Activated CD8-positive, alpha-beta memory T cell treated with anti-CD3 and anti-CD28 coated beads for 1 hour (primary cell): ENCODE measurements at places on chromosomes 5 and 9.

- DNase-seq, result no peak
These were observed 542.1 kb downstream of the PRR16 start for GRCh38 chr5:121006217-121006616.

- no peak for DNase-seq
These were observed 20.9 kb downstream of the CYFIP2 start for GRCh38 chr5:157286761-157287211.

- DNase-seq, result no peak
These were observed 59.5 kb downstream of the FAM78A start for GRCh38 chr9:131216806-131217205.

DNA sequence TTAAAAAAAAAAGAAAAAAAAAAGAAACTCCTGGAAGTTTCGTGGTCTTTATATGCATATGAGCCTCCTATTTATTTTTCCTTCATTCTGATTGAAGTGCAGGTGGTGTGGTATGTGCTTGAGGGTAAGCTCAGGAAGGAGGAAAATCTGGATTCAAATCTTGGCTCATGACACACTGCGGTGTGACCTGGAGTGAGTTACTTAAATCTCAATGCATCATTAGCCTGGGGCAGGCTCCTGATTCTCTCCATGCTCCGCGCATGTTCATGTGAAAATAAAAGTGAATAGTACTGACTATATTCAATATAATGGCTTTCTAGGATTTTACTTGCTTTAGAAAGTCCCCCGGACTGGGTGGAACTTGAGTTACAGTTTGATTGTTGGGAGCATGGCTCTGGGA lies 35.6 kb downstream of the PTTG1 start:
- DNase-seq, result no peak

- no peak for DNase-seq
These were observed 250.3 kb upstream of the SEMA6A start for GRCh38 chr5:116824751-116825438.

- DNase-seq, result no peak
These were observed 352.1 kb upstream of the CD180 start for GRCh38 chr5:67548520-67549295.

DNA sequence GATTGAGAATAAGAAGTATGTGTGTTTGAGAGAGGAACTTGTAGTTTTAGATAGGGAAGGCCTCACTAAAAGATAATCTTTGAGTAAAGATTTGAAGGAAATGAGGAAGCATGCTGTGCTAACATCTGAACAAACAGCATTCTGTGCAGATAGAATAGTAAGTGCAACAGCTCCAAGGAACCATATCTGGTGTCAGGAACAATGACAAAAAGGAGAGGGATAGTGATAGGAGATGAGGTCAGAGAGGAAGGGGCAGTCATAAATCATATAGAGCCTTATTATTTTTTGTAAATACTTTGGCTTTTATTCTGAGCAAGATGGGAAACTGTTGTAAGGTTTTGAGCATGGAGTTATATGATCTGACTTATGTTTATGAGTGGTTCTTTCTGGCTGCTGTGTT lies 3.8 kb downstream of the MRPL22 start:
- no peak for DNase-seq

DNA sequence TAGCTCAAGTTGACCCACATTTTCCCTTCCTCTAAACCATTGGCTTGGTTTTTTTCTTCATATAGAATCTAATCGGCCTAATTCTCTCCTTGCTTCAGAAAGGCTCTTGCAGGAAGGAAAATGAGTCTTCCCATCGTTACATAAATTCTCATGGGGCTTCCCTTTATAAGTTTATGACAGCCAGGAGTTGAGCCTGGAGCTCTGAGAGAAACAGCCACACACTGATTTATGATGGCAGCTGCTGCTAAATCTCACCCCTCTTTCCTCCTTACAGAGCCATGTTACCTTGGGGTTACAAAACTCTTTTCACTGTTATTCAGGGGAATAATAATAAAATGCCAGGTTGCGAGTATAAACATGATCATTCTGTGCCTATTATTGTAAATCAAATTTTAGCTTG lies 5.2 kb upstream of the RNF14 start:
- DNase-seq, result no peak

DNA sequence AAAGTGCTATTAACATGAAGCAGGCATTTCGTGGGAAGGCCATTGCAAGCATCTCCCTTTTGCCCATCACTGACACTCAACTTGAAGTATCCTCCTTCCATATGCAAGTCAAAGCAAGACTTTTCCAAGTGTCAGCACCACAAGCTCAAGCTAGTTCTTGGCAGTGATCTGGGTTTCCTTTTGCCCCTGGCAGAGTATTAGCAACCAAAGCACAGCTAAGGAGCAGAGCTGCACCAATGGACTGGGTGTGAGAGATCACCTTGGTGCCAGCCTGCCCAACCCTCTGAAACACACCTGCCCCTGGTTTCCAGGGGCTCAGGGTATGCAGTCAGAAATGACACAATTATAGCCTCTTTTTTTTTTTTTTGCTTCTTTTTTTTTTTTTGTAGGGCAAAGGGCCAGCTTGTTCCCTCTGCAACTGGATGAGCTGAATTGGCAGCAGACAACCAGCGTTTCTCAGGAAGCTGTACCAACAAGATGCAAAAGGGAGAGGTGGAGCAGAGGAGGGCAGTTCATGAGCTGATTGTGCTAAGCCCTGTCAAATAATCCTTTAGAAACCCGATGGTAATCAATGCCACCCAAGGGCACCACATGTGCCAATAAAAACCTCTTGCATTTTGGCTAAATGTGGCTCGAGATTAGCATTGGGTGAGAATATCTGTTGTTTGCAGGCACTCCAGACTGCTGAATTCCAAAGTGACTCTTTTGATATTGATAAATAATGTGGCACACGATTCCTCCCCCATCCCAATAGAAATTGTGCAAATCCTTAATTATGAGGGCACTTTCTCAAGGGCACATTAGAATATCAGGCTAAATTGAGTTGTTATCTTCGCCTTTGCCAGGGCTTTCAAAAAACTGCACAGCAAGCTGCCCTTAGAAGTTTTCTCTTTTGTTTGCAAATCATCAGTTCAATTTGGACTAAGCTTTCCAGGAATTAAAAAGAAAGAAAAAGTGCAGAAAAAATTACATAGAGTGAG lies 192.4 kb downstream of the GAS1 start:
- DNase-seq, result no peak

- no peak for DNase-seq
These were observed 236.8 kb downstream of the ACTL7B start for GRCh38 chr9:108618906-108619550.

DNA sequence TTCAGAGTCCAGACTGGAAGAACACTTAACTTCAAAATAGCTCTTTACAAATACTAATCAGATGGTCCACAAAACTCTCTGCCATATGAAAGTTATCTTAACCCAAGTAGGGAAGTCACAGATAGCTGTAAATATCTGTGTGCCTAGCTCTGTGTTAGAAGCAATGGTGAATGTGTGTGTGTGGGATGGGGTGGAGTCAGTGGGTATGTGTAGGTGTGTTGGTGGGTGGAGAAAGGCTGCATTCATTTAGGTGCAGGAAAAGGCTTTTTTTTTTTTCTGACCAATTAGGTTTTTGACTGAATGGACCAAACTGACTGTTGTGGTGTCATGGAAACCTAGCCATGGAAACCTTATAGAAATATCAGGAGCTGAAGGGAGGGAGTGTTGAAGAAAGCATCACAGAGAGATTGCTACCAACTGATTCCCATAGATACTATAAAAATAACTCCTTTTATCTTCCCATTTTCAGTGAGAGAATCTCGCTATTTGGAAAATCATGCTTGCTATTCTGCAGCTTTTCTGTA lies 156.2 kb upstream of the NR3C1 start:
- no peak for DNase-seq

GRCh38 chr9:132410642-132411041 lies 631 bp downstream of the CFAP77 start:
- no peak for DNase-seq

DNA sequence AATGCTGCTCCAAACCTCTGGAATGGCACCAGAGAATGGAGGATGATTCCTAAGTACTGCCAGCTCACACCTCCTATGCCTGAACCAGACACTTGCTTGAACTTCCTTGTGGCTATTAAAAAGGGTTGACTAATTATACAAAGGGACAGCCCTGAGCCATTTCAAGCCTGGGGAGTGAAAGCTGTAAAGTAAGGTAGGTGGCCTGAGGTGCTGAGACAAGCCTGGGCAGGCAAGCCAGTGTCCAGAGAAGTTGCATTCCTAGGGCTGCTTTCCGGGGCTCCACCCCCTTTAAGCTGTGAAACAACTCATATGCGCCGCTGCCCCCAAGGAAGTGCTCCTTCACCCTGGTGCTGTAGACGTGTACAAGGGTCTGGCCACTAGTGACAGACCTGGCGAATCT lies 79.9 kb upstream of the SLC1A3 start:
- DNase-seq, result no peak

DNA sequence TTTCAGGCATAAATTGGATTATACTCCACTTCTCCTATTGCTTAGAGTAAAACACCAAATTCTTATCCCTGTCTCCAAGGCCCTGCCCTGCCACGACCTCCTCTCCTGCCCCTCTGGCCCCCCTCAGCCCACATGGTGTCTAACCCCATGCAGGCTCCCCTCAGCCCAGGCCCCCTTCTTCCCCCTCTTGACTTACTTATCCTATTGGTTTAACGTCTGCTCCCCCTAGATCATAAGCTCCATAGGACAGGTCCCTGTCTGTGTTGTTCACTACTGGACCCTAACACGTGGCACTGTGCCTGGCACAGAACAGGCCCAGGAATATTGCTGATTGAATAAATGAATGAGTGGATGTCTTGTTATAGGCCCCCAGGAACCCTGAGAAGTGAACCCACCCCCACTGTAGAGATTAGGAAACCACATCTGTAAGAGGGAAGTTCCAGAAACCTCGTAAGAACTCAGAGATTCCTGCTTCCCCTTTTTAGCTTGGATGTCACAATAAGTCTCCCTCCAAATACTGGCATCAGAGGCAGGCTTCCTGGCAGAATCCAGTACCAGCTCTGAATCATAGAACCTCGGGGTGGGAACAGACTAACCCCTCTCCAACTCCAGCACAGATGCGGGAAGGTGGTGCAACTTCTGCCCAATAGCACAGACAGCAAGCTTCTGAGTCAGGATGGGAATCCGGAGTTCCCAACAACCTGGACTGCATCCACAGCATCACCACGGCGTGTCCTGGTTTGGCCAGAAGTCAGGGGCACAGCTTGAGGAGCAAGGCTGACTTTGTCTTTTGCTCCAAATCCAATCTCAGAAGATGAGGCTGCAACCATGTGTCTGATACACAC lies 31.5 kb downstream of the HRH2 start:
- DNase-seq, result no peak

DNA sequence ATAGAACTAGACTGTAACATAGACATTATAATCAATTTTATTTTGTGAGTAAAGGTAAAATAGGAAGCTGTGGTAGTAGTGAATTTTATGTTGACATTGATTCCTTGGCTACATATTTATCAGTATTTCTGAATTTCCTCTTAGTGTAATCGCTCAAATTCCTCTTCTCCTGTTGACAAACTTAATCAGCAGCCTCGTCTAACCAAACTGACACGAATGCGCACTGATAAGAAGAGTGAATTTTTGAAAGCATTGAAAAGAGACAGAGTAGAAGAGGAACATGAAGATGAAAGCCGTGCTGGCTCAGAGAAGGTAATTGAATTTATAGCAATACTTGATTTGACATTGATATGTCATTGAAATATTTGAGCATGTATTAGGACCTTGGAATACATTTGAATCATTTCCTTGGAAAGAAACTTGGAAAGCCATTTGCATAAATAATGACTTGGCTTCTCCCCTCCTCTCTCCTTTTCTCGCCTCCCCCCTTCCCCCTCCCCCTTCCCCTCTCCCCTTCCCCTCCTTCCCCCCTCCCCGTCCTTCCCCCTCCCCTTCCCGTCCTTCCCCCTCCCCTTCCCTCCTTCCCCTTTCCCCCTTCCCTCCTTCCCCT lies 75.5 kb downstream of the GPBP1 start:
- no peak for DNase-seq

GRCh38 chr5:88877826-88878225 lies 5.2 kb downstream of the MEF2C start:
- no peak for DNase-seq

DNA sequence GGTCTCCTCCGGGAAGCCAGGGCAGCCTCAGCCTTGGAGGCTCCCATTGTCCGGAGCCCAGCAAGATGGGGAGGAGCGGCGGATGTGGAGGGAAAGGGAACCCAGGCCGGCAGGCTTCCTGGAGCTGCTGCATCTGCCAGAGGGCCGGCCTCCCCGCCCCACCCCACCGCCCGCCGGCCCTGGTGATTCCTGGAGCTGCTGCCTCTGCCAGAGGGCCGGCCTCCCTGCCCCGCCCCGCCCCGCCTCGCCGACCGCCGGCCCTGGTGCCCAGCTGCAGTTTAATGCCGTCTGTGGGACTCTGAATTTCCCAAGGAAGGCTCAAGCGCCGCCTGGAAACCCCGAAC lies 31.6 kb downstream of the EXD3 start:
- no peak for DNase-seq
